ENCODE measurements at places on chromosomes 2 and 18.

- no peak for DNase-seq
Observed at GRCh38 chr2:186426153-186427016, 59.7 kb upstream of the ZC3H15 start.

GRCh38 chr18:79883461-79884293 lies 67.8 kb downstream of the SLC66A2 start:
- no peak for DNase-seq

DNA sequence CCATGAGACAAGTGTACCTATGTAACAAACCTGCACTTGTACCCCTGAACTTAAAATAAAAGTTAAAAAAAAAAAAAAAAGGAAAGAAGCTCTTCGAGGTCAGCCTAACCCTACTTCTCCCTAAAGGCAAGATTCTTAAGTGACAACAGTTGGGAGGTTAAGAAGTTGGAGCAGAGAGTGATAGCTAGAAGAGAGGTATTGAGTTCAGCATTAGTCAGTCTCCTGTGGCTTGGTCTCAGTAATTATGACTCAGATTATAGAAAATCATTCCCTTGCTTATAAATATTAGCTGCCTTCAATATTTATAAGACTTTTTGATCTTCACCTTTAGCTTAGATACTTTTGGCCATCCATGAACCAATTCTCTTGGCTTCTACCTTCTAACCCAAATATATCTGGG lies 926.8 kb upstream of the SLC39A10 start:
- no peak for DNase-seq

DNA sequence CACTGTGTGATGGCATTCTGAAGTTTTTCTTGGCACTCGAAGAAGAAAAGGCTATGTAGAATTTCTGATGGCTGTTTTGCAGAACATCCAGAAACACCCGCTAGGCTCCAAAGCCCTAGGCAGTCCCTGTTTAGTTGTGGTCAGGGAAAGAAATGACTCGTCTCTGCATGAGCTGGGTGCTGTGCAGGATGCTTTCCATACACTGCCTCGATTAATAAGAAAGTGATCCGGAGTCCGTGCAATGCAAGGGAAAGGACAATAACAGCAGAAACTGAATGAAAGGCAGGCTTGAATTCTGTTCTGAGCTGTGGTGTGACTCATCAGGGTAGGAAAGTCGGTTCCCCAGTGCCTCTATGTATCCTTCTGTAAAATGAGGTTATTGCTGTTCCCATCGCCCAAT lies 18.7 kb downstream of the MAPRE3 start:
- DNase-seq = no peak

DNA sequence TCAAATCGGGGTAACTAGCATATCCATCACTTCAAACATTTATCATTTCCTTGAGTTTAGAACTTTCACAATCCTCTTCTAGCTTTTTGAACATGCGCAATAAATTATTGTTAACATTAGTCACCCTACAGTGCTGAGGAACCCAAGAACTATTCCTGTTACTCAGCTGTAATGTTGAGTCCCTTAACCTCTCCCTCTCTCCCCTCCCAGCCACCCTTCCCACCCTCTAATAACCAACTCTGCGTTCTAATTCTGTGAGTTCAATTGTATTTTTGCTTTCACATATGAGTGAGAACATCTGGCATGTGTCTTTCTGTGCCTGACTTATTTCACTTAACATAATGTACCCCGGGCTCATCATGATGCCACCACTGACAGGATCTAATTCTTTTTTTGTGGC lies 78.6 kb upstream of the RANBP2 start:
- no peak for DNase-seq

DNA sequence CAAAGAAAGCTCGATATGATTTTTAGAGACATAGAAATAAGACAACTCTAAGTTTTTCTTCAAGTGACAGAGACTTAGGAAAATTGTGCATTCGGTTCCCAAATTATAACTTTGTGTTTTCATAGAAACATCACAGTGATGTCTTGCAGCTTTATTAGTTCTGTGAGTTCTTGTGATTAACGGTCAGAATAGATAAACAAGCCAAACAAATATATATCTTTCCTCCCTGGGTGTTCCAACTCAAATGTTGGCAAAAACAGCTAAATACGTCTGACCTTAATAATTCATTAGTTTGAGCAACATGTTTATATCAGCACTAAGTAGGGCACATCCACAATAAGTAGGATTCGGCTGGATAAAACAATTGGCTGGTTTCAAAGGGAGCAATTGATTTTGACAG lies 47.6 kb downstream of the DTNA start:
- DNase-seq = no peak

DNA sequence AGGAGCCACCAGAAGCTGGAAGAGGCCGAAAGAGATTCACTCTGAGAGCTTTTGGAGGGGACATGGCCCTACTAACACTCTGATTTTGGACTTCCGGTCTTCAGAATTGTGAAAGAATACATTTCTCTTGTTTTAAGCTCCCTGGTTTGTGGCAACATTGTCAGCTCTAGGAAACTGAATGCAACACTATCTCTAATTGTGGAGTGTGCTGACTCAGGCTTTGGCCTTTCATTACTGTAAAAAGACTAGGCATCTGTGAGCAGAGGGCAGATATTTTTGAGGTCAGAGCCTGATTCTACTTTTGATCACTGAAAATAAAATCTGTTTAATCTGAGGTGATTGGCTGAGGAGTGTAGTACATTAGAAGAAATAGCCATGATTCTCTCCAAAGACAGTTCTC lies 185.4 kb upstream of the FAM98A start:
- DNase-seq = no peak

GRCh38 chr2:134218414-134218813 lies 35.5 kb upstream of the MGAT5 start:
- DNase-seq = no peak

DNA sequence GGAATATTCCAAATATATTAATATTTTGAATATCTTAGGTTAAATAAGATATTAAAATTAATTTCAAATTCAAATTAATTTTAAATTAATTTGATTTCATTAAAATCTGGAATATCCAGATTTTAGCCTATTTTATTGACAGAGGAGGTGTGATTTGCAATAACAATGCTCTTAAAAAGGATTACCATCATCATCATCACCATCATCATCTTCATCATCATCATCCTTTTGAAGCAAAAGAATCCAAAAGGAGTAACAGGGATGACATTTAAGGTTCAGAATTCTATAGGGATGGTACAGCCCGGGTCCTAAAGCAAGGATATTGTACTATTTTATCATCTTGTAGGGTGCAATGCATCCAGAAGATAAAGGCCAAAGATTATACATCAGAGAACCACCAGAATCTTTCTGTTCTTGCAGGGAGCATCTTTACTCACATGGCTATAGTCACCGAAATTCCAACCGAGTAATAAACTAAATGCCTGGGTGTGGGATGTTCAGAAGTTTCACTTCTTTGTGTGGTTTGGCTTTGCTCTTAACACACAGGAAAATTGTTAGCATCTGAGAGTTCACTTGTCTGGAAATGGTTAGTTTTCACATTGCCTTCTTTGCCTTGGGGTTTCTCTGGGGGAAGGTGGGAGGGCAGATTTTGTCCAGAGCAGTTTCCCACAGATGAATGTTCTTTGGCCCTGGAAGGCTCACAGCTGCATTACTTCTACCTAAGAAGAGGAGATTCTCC lies 99.1 kb upstream of the ITGA6 start:
- no peak for DNase-seq

- no peak for DNase-seq
Observed at GRCh38 chr2:83993873-83994632, 465.0 kb downstream of the SUCLG1 start.

DNA sequence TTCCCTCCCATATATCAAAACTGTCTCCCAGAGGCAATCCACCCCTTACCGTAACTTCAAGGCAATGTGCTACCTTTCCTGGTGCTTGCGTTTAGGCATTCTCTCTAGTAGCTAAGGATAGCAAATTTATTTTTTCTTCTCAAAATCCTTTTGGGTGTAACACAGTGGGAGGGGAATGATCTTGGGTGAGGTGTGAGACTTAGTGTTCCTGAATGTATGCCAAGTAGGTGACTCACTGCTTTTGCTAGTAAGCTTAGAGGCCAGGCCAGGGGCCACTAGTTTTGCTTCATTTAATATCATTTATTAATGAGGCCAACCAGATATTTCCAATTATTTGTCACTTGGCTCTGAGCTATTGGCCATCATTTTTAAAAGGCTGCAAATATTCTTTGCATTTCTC lies 135.5 kb downstream of the NAPG start:
- DNase-seq = no peak

GRCh38 chr2:157432475-157433106 lies 11.3 kb downstream of the CYTIP start:
- DNase-seq = no peak

DNA sequence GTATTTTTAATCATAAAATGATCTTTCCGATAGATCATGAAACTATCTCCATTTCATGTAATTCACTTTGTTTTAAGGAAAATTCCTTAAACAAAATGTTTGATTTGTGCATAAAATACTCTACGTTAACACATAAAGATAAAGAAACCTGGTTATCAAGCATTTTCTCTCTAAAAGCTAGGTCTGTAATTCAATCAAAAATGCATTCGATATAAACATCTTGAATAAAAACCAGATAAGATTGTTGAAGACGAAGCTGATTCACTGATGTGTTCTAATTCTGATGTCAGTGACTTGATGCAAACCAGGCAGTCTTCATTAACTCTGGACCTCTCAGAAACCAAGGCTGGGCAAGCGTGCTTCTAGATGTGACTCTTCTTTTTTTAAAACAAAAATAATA lies 245.2 kb downstream of the CTNNA2 start:
- no peak for DNase-seq
